ENCODE measurements at places on chromosomes 16 and 17.

DNA sequence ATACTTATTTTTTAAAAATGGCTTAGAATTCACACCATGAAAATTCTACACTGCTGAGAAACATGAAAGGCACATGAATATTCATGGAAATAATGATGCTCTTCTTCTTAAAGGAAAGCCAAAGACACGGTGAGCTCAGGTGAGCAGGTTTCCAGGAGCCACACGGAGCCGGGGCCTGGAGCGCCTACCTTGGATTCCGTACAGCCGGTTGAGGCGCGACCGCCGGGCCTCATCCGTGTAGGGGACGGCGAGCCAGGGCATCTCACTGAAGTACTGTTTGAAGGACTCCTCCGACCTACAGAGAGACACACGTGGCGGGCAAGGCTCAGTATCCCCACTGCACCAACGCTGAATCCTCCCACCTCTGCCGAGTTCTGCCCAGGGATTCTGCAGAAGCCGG lies 37.1 kb downstream of the MRM3 start:
- no peak for DNase-seq

GRCh38 chr17:20281860-20282259 lies 185.5 kb downstream of the LGALS9B start:
- DNase-seq, result no peak

DNA sequence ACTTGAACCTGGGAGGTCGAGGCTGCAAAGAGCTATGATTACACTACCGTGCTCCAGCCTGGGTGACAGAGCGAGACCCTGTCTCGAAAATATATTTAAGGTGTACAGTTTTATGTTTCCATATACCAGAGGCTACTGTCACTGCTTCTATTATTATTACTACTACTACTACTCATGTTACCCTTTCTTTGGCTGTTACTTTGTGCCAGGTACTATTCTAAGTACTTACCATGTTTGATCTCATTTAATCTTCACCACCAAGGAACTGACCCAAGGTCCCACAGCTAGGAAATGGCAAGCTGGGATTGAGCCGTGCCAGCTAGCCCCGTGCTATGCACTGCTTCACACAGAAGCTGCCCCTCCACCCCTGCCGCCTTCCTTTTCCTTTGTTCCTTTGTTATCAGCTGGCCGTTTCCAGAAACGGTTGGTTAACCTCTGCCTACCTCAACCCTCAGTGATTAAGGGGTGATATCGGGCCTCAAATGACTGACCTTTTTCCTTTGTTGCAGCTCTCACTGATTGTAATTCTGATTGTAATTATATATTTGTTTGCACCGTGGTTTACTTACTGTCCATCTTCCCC lies 78.4 kb downstream of the ABCC1 start:
- DNase-seq, result no peak

GRCh38 chr17:39225959-39226683 lies 376 bp upstream of the STAC2 start:
- no peak for DNase-seq

- DNase-seq, result no peak
Measured at GRCh38 chr17:29063992-29064391, 21.1 kb downstream of the PIPOX start.

DNA sequence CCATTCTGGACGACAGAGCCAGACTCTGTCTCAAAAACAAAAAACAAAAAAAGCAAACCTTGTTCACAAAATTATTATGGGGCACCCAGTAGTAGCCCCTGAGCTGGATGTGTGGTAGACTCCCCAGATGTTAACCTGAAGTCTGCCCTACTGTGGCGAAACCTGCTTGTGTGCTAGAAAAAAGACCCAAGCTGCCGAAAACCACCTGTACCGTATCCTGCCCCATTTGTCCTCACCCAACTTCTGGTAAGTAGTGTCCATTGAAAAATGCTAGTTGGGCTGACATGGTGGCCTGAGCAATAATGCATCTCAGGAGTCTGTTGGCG lies 9.1 kb downstream of the RMI2 start:
- no peak for DNase-seq

GRCh38 chr16:30922960-30923535 lies 324 bp upstream of the FBXL19 start:
- DNase-seq, result peak; percentile 99

- no peak for DNase-seq
Measured at GRCh38 chr17:32555611-32556310, 69.0 kb downstream of the CDK5R1 start.

GRCh38 chr16:19410435-19411171 lies 7.1 kb upstream of the TMC5 start:
- DNase-seq, result peak; percentile 37

DNA sequence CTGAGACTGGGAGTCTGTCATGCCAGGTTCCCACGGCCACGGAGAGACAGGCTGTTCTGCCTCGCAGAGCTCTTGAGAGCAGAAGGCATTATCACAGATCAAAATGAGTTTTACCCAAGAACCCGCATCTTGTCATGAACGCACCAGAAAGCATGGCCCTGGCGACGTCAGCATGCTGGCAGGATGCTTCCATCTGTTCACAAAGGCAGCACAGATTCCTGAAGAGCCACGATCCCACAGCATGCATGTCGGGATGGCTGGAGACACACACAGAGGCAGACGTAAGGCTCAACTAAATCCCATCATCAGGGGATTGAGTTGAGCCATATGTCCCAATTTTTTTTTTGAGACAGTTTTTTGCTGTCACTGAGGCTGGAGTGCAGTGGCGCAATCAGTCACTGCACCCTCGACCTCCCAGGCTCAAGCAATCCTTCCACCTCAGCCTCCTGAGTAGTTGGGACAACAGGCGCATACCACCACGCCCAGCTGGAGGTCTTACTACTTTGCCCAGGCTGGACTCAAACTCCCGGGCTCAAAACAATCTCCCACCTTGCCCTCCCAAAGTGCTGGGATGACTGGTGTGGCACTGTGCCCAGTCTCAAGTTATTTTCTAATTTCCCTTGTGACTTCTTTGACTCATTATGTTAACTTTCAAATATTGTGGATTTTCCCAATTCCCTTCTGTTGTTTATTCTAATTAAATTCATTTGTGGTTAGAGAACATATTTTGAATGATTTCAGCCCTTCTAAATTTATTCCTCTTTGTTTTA lies 11.1 kb downstream of the FANCA start:
- no peak for DNase-seq

DNA sequence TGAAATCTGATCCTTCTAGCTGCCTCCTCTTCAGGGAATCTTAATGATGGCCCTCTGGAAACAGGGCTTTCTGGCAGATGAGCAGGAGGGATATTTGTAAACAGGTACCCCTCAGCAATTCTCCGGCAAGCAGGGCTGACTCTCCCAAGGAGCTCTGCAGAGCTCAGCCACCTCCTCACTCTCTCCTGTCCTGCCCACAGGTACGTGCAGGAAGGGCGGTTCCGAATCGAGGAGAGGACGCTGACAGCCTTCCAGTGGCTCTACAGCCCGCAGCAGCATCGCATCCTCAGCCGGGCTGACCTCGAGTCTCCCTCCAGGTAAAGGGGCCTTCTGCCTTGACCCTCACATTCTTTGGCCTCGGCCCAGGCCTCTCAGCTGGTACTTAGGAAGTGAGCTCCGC lies 20.7 kb upstream of the CCDC92B start:
- DNase-seq, result no peak

GRCh38 chr17:2844416-2844815 lies 48.2 kb downstream of the RAP1GAP2 start:
- DNase-seq, result peak; percentile 63

DNA sequence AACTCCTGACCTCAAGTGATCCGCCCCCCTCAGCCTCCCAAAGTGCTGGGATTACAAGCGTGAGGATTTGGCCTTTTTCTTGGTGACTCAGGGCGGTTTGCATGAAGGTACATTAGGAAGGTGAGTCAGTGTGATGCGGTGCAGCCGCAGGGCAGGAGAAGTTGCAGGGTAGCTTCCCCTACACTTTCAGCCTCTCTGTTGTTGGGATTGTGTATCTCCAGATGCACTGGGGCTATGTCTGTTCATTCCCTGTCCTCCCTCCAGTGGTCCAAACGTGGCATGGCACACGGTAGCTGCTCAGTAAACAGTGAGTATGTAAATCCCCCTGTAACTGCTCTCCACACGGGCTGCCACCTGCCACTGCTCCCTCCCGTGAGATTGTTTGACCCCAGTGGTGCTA lies 109.1 kb upstream of the CDC42EP4 start:
- no peak for DNase-seq

Data from LoVo (cell line).